ENCODE measurements at places on chromosomes 5 and 9.
A peak's percentile ranks its signal among the peaks of the same experiment; 100 is the strongest.

- DNase-seq, result peak; percentile 59
Measured at GRCh38 chr5:54249210-54250028, 61.0 kb downstream of the ARL15 start.

DNA sequence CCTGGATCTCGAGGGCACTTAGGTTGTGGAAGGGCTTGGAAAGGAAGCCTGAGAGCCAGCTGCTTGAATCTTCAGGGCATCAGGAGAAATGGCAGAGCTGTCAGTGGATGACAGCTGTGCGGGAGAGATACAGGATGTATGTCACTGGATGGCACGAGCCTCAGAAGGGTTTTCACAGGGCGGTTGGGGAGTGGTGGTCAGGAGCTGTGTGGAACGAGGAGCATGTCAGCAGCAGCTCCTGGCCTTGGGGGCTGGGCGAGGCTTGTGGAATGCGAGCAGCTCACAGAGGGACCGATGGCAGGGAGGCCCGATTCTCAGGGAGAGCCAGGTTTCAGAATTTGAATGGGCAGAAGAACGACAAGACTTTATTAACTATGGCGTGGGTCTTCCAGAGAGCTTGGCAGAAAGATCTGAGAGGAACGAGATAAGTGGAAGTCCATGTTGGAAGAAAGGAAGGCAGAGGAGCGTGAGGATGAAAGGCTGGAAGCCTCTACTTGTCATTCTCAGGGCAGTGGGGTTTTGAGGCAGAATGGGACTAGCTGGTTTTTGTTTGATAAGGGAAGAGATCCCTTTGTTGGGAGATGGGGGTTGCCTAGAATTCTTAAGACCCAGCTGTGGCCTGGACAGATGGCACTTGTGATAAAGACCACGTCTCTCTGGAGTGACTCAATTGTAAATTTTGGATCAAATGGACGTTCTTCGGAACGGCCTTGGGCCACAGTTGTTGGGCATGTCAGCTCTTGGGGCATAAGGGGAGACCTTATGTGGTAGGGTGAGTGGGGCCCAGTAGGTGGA, 60.3 kb downstream of the SNX30 start:
- no peak for DNase-seq

DNA sequence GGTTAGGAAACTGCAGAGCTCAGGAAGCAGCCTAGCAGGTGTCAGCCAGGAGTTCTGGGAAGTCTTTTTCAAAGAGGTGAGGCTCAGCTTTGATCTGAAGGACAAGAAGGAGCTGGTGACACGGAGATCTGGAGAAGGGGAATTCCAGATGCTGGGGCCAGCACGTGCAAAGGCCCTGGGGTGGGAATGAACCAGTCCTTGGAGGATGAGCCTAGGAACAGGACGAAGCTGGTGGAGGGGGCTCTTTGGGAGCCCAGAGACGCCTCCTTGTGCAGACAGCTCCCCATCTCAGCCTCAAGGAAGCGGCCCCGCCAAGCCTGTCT, 15.2 kb upstream of the RNU6ATAC start:
- no peak for DNase-seq

DNA sequence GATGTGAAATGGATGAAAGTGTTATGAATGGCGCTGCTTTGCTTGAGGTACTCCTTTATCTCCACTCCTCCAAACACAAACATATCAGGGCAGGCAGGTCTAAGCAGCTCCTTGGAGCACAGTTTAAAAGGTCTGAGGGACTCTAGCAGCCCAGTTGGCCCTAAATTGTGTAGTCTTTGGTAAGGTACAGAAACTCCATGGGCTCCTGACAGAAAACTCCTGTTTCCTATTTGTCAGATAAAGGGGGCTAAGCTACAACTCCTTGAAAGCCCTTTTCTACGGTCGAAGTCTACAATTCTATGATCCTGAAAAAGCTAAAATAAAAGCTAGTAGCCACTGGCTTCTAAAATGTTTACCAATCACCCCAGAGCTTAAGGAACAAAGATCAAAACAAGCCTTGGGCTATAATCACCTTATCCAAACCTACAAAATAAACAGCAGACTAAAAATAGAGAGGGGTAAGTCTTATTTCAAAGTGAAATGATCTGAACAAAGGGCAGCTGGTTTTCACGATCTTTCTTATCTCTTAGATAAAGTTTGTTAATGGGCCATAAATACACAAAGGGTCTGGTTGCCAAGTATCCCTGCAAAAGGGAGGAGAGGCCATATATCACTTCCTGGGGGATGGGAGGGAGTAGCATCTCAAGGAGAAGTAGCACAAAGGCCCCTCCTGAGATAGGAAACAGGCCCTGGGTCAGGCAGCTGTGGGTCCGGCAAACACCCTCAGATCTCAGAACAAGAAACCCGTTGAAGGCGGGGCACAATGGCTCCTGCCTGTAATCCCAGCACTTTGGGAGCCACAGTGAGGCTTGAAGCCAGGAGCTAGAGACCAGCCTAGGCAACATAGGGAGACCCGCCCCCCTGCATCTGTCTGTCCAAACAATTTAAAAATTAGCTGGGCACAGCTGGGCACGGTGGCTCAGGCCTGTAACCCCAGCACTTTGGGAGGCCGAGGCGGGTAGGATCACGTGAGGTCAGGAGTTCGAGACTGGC, 28.3 kb upstream of the DENND4C start:
- DNase-seq, result no peak

GRCh38 chr9:33455945-33456344, 8.6 kb upstream of the AQP3 start:
- DNase-seq, result no peak

GRCh38 chr5:14105718-14106410, 37.3 kb upstream of the TRIO start:
- peak; percentile 90 for DNase-seq

Data from AG10803 (cell line).